ENCODE measurements at places on chromosomes 4 and X. TPM values are rescaled to one million over a fixed set of nuclear protein-coding genes. Genes with fewer than 3 reads are reported as not detected.

UCP1 gene
- not detected for total RNA-seq

ADH1C gene
- total RNA-seq = 76.5 TPM

GPR173 gene
- not detected for total RNA-seq

CNOT6L gene
- 6.7 TPM for total RNA-seq

DNA sequence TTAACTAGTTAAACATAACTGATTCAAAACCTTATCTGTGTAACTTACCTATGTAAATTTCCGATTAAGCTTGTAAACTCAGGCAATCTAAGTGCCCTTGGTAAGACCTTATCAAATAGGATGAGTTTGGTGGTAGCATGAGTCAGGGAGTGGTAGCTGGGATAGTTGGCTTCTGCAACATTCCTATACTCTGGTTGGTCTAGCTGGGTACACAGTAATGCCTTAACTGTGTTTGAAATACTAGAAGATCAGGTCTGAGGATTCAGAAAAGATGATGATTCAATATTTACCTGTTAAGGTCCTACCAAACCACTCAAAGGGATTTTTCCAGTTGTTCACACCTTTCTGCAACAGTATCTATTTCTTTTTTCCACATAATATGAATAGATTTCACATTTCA is 5.3 kb downstream of the YIPF7 start:
- DNase-seq = no peak

GRCh38 chr4:159669094-159669493 is 566.2 kb downstream of the RAPGEF2 start:
- DNase-seq = no peak

GRCh38 chrX:38898261-38898660 is 97.0 kb downstream of the MID1IP1 start:
- peak; percentile 9 for DNase-seq

GRCh38 chr4:6229671-6230501 is 29.5 kb upstream of the JAKMIP1 start:
- no peak for DNase-seq

DNA sequence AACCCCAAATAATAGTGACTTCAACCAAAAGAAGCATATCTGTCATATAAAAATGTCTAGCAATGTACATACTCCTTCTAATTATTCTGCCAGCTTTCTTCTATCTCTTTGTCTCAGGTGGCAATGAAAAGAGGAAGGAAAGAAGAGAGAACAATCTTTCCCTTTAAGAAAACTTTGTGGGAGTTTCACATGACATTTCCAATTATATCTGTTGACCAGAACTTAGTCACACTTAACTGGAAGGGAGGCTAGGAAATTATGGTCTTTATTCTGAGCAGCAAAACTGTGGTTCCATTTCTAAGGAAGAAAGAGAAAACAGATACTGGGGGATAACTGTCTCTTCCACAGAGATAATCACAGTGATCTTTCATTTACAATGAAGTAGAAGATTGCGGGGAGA is 12.9 kb upstream of the MAOA start:
- DNase-seq = no peak

GRCh38 chrX:132714913-132715312 is 226.1 kb upstream of the MBNL3 start:
- no peak for DNase-seq

Data from stomach (tissue), 19 donors.